ENCODE measurements at places on chromosomes 6 and 20.

GRCh38 chr20:24493181-24493580, 23.8 kb downstream of the SYNDIG1 start:
- no peak for DNase-seq

GRCh38 chr20:38226553-38226952, 34.0 kb downstream of the KIAA1755 start:
- DNase-seq = no peak

- no peak for DNase-seq
Observed at GRCh38 chr6:11614534-11615213, 77.1 kb downstream of the TMEM170B start.

DNA sequence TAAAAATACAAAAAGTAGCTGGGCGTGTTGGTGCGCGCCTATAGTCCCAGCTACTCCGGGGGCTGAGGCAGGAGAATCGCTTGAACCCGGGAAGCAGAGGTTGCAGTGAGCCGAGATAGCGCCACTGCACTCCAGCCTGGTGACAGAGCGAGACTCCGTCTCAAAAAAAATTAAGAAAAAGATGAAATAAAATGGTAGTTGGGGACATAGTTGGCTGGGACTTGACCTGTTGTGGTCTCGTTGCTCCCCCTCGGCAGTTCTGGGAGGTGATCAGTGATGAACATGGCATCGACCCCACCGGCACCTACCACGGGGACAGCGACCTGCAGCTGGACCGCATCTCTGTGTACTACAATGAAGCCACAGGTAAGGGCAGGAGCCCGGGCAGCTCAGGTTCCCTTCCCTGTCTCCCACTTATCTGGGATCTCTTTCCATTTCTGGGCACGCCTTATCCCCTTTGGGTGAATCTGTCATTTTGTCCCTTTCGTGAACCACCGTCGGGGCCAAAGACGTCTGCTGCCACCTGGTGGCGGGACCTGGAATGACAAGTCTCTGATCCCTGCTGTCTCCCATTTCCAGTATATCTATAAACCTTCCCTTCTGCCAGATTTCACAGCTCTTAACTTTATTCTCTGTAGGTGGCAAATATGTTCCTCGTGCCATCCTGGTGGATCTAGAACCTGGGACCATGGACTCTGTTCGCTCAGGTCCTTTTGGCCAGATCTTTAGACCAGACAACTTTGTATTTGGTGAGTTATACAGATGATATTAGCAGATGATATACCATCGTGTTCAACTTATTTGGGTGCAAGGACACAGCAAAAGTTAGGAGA, 2.3 kb downstream of the TUBB start:
- DNase-seq = no peak

- no peak for DNase-seq
Observed at GRCh38 chr6:69578361-69578890, 218.4 kb downstream of the LMBRD1 start.

- DNase-seq = peak; percentile 49
Observed at GRCh38 chr6:138004430-138005287, 102.6 kb downstream of the PERP start.

- DNase-seq = no peak
Observed at GRCh38 chr20:40676491-40677269, 12.4 kb downstream of the MAFB start.

DNA sequence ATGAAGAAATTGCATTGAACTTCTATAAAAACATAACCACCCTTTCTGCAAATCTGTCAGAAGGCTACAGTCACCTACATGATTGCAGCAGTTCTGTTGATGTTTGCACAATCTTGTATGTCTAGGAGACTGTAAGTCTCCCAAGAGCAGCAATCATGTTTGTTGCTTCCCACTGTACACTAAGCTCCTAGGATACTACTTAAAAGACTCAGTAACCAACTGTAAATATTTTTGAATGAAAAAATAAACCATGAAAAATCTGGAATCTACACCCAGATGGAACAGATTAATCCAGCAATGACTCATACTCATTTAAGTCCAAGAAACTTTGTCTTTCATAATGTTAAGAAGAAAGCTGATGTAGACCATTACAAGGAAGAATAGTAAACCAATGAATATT, 168.5 kb upstream of the ATXN1 start:
- DNase-seq = no peak

DNA sequence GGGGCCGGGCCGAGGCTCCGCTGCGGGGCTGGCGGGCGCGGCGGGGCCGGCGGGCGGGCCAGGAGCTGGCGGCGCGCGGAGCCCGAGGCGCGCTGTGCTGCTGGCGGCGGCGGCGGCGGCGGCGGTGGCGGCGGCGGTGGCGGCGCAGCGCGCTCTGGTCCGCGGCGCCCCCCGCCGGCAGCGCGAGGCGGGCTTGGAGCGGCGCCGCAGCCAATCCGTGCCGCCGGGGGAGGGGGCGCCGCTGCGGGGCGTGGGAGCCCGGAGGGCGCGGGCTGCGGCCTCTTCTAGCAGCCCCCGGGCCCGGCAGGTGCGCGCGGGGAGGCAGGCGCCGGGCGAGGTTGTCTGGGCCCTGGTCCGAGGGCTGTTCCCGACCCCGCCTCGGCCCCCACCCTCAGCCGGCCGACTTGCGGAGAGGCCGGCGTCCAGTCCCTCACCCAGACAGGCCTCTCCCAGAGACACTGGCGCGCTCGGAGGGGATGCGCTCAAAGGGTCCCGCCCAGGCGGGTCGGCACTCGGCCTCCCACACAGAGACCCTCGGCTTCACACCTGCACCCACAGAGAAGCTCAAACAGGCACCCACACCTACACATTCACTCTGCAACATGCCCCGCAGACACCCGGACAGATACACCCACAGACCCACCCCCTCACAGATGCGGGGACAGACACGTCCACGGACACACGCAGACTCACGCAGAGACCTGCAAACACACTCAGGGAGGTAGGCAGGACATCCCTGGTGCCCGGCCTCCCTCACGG, at the start of gene RIMS4:
TSS of gene RIMS4 (minus strand) at position 156 of the 759 bp plus-strand sequence. CDS start 275 bp downstream, outside the sequence.
- DNase-seq = no peak

DNA sequence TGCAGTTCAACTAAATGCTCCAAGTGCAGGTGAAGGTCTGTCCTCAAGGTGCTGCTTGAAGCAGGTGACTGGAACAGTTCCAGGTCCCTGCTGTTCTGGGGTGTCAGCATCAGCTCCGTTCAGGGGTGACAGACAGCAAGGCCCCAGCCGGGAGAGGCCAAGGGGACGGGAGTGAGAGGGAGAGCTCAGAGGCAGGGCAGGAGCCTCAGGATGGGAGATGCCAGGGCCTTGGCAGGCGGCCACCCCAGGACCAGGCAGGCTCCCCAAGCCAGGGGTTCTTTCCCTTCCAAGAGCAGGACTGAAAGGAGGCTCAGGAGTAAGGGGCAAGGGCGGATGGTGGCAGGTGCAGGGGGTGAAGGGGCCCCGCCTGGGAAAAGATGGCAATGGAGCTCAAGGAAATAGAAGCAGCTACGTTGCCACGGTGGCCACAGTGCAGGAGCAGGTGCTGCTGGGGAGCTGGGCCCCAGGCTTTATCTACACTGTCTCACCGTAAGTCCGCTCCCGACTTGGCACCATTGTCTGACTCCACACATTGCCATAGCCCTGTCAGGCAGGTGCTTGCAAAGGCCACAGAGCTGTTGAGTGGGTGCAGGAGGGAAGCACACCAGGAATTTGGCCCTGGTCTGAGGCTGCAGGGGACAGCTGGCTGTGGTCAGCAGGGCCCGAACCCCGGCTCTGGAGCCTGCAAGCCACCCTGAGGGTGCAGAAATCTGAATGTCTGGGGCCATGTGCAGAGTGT, 43.1 kb downstream of the ERMARD start:
- DNase-seq = peak; percentile 84

- no peak for DNase-seq
Observed at GRCh38 chr6:14119784-14120183, 2.2 kb downstream of the CD83 start.

GRCh38 chr6:29994826-29995225, 52.5 kb downstream of the HLA-A start:
- no peak for DNase-seq

GRCh38 chr6:152246554-152247337, 390.4 kb downstream of the SYNE1 start:
- DNase-seq = no peak

- no peak for DNase-seq
Observed at GRCh38 chr6:22716721-22717120, 147.4 kb downstream of the HDGFL1 start.

GRCh38 chr6:150184850-150185731, 42.2 kb downstream of the PPP1R14C start:
- DNase-seq = no peak

DNA sequence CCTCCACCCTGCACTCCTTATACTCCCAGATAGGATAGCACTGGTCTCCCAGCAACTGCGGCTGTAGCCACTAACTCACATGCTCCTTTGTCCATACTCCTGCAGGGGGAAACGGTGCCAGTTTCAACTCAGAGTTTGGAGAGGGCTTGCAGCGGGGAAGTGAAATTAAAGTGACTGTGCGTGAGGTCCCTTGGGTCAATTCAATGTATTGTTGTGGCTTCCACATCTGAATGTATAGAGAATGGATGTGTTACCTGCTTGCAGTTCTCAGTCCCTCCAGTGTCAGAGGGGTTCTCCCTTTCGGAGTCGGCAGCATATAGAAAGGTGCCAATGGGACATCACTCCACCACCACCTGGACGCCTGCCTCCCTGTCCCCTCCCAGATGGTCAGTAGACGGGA, 93.6 kb upstream of the CNKSR3 start:
- no peak for DNase-seq

DNA sequence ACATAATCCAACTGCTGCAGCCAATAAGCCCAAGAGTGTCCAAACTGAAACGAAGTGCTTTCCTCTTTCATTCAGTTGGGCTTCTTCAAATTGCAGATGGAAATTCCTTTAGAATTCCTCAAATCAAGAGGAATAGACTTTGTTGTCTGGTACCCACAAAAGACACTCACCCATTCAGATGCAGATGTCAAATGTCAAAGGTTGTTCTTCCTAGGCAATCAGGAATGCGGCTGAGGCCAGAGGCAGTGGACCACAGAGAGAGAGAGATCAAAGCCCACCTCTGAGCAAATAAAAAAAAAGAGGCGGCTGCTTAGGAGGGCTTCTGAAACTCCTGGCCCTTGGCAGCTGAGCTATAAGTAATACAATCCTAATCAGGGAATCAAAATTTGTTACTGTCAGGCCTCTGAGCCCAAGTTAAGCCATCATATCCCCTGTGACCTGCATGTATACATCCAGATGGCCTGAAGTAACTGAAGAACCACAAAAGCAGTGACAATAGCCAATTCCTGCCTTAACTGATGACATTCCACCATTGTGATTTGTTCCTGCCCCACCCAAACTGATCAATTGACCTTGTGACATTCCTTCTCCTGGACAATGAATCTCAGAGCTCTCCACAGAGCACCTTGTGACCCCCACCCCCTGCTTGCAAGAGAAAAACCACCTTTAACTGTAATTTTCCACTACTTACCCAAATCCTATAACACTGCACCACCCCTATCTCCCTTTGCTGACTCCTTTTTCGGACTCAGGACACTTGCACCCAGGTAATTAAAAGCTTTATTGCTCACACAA, 303.0 kb upstream of the GJE1 start:
- no peak for DNase-seq

GRCh38 chr6:169213814-169214520, 39.7 kb downstream of the THBS2 start:
- no peak for DNase-seq

GRCh38 chr6:96704713-96705112, 132.6 kb downstream of the GPR63 start:
- DNase-seq = no peak
